CD8-positive, alpha-beta memory T cell (primary cell): ENCODE measurements at places on chromosomes 3 and 15. TPM values are rescaled to one million over a fixed set of nuclear protein-coding genes. Genes with fewer than 3 reads are reported as not detected.

DNA sequence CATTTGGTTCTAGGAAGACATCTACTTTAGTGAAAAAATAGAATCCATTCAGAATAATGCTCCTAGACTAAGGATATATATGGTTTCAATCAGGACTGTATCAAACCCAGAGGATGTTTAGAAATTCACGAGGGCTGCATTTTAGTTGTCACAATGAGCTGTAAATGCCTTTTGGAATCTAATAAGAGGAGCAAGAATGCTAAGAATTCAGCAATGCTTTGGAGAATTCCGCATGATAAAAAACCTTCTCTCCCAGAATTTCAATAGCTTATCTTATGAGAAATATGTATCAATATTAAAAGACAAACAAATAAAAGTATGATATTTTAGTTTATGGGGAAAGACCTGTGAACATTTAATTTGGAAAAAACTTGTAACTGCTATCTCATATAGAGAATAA, 885.1 kb downstream of the ZPLD1 start:
- DNase-seq: no peak

Gene CHCHD4
- 21.7 TPM for total RNA-seq

DNA sequence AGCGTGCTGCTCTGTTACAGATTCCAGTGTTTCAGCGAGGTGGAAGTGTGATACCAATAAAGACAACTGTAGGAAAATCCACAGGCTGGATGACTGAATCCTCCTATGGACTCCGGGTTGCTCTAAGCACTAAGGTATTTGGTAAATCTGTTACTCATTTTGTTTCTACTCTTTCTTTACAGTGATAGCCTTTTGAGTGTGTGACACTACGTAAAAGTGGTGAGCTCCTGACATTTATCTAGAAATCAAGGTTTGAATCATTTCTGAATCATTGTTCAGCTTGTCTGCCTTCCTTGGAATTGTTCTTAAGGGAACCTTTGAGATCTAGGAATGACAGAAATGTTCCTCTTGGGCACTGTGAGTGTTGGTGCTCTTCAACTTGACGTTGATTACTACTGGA, 11.2 kb upstream of the CAPN3 start:
- DNase-seq: no peak

DNA sequence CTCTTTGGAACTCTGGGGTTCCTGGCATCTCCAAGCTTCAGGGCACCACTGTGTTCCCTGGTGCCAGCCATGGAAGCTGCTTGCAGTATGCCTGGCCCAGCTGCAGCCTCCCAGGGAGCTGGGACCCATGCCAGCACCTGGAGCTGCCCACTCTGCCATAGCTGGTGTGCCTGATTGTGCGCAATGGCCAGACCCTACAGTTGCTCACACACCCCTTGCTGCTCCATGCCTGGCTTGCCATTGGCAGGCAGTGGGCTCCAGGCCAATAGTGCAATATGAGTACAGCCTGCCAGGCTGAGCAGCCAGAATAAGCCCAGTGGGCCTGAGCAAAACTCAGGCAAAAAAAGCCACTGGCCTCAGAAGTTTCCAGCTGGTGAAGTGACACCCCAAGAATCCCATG, 43.8 kb upstream of the LRRFIP2 start:
- no peak for DNase-seq

- DNase-seq: no peak
These were observed 105.4 kb downstream of the SCAPER start for GRCh38 chr15:76799760-76800159.

GRCh38 chr3:180177255-180177654, 140.5 kb upstream of the PEX5L start:
- DNase-seq: no peak

GRCh38 chr15:96088650-96089049, 241.8 kb upstream of the NR2F2 start:
- DNase-seq: no peak

Gene ERC2
- total RNA-seq: not detected

Gene SPESP1
- 1.0 TPM for total RNA-seq

DNA sequence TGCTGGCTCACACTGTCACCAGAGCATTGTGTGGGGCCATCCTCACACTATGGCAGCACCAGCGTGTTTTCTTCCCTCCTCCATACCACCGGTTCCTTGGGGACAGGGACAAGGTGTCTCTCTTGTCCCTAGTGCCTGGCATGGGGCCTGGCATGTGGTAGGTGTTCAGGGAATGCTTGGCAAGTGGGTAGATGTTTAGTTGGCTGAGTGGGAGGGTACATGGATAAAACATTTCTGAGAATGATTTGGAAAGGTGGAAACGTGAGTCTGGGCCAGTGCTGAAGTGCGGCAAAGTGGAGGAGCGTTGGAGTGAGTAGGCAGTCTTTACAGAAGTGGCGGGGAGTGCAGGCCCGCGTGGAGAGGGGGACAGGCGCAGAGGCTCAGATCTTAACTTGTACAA, 15.0 kb downstream of the SNAPC5 start:
- DNase-seq: no peak

- DNase-seq: no peak
These were observed 184.6 kb upstream of the AGTR1 start for GRCh38 chr3:148513096-148513543.

GRCh38 chr15:69973102-69973714, 124.5 kb downstream of the TLE3 start:
- no peak for DNase-seq

DNA sequence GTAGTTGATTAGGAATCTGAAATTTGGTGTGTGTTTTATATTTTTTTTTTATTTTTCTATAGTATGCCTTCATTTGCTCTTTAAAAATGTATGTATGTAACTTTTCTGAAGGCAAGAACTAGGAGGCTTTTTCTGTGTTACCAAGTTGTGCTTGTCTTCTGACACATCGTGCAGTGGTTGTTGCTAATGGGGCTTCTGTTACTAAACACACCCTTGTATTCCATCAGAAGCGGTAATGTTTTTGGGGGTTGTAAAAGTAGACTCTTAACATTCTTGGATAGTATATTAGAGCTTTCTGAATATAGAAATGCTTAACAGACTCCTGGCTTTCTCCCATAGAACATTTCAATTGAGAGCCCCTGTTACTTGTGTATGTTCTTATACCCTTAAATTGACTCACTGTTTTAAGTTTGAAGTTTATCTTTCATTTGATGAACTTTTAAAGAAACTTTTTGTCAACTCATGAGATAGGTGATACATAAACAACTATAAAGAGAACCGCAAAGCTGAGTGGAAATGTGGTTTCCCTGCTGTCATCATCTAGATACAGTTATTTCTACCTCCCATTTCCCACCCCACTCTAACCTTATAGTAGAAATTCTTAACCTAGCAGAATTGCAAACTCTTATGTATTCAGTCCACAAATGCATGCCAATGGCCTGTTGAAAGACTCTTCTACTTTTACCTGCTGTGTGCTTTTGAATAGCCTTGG, 2.5 kb downstream of the TIPARP start:
- peak; percentile 74 for DNase-seq

Gene SKOR1
- total RNA-seq: 0.16 TPM

Gene ACTRT3
- total RNA-seq: 2.6 TPM

GRCh38 chr3:20912406-20912805, 726.4 kb upstream of the SGO1 start:
- DNase-seq: no peak

- no peak for DNase-seq
These were observed 148.4 kb downstream of the TNIK start for GRCh38 chr3:171311784-171312183.

Gene TPRG1
- total RNA-seq: 29.6 TPM

- DNase-seq: no peak
These were observed 54.2 kb downstream of the SLC25A36 start for GRCh38 chr3:140995881-140996280.
